Activated T-cell treated with anti-CD3 and anti-CD28 coated beads, Interleukin-2, amount 50 U/mL, for 72 hours (primary cell): ENCODE measurements at places on chromosomes 7 and 10. TPM values are rescaled to one million over a fixed set of nuclear protein-coding genes. Genes with fewer than 3 reads are reported as not detected.

DNA sequence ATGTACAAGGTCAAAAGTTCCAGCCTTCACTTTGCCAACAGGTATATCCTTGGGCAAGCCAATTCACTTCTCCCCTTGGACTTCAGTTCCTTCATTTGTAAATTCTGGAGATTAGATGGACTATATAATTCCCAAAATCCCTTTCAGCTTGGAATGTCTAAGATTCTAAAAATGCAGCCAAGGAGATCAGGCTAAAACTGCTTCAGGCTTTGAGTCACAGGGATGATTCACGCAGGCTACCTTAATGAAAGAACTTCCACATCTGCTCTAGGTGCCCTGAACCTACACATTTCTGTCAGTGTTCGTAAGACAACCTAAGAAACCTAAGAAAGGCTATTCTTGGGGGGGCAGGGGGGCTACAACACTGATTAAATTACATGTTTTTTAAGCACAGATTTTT lies 7.1 kb downstream of the CPVL start:
- DNase-seq = no peak
- no peaks in the 10 kb centered on the region for H3K4me1 ChIP-seq
- no peak overlapping the region for H3K27ac ChIP-seq
- H3K36me3 ChIP-seq = no peaks in the 10 kb centered on the region
- H3K4me3 ChIP-seq = no peak overlapping the region

DNA sequence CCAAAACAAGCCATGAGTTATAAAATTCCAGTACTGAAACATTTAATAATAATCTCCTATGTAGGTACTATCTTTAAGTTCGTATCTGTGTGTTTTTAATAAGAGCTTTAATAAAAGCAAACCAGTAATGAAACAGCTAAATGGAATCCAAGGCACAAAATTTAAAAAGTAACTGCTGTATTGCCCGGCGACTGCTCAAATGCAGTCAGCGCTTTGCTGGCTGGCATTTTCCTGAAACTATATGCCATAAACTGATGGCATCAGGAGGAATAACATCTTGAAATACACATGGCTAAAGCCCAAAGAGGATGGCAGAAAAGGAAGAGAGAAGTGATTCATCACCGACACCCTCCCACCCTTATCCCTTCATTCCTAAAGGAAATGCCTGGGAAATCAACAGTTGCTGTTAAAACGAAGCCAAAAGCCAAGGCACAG lies 133.1 kb downstream of the CUBN start:
- peaks cover 9% of the 10 kb centered on the region for H3K27me3 ChIP-seq
- H3K36me3 ChIP-seq = no peaks in the 10 kb centered on the region
- no peak for DNase-seq
- H3K27ac ChIP-seq = peak overlapping the region; percentile 31

Gene ANKRD22
- total RNA-seq = 0.24 TPM

GRCh38 chr7:27198871-27199801 lies 755 bp downstream of the HOXA13 start:
- H3K4me3 ChIP-seq = peak overlapping the region; percentile 74
- peak overlapping the region; percentile 81 for H3K27ac ChIP-seq
- no peak for DNase-seq
- no peaks in the 10 kb centered on the region for H3K36me3 ChIP-seq
- peaks cover 86% of the 10 kb centered on the region for H3K27me3 ChIP-seq
- peaks cover 34% of the 10 kb centered on the region for H3K4me1 ChIP-seq

Gene APBB1IP
- 44.1 TPM for total RNA-seq

GRCh38 chr10:71849461-71849908 lies 1.6 kb downstream of the PSAP start:
- H3K27ac ChIP-seq = no peak overlapping the region
- peaks cover 58% of the 10 kb centered on the region for H3K4me1 ChIP-seq
- H3K27me3 ChIP-seq = no peaks in the 10 kb centered on the region
- no peaks in the 10 kb centered on the region for H3K36me3 ChIP-seq
- DNase-seq = no peak

- no peaks in the 10 kb centered on the region for H3K4me1 ChIP-seq
- no peak overlapping the region for H3K4me3 ChIP-seq
- no peak for DNase-seq
- H3K27me3 ChIP-seq = no peaks in the 10 kb centered on the region
These were observed 148.1 kb downstream of the SLC25A13 start for GRCh38 chr7:96173781-96174180.

Gene SCART1
- total RNA-seq = 3.3 TPM

Gene MYPN
- total RNA-seq = not detected

- H3K27ac ChIP-seq = no peak overlapping the region
- no peak for DNase-seq
- no peaks in the 10 kb centered on the region for H3K4me1 ChIP-seq
- H3K4me3 ChIP-seq = no peak overlapping the region
- H3K27me3 ChIP-seq = no peaks in the 10 kb centered on the region
These were observed 59.9 kb downstream of the SUGCT start for GRCh38 chr7:40194745-40195144.

DNA sequence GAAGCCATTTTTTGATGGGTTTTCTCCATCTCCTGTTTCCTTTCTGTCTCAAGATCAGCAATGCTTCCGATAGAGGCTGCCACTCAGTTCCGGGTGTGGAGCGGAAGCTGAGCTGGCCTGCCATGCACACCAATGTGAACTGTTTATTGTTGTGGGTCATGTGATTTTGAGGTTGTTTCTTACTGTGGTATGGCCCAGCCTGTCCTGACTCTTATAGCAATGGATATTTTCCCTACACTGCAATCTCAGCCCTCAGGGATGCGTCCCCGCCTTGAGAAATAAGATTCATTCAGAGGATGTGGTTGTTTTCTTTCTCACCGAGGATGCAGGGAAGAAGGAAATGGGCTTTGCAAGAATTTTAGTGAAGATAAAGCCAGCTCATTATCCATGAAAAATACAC lies 134.7 kb downstream of the PFKFB3 start:
- H3K4me1 ChIP-seq = peaks cover 7% of the 10 kb centered on the region
- no peaks in the 10 kb centered on the region for H3K27me3 ChIP-seq
- no peak for DNase-seq
- H3K36me3 ChIP-seq = peaks cover 21% of the 10 kb centered on the region
- no peak overlapping the region for H3K27ac ChIP-seq
- no peak overlapping the region for H3K4me3 ChIP-seq

Gene CCZ1
- 157 TPM for total RNA-seq

Gene TCTN3
- 37.6 TPM for total RNA-seq

GRCh38 chr7:1810961-1811849 lies 141.1 kb downstream of the ELFN1 start:
- H3K27me3 ChIP-seq = no peaks in the 10 kb centered on the region
- no peak for DNase-seq
- no peaks in the 10 kb centered on the region for H3K4me1 ChIP-seq
- no peak overlapping the region for H3K4me3 ChIP-seq

DNA sequence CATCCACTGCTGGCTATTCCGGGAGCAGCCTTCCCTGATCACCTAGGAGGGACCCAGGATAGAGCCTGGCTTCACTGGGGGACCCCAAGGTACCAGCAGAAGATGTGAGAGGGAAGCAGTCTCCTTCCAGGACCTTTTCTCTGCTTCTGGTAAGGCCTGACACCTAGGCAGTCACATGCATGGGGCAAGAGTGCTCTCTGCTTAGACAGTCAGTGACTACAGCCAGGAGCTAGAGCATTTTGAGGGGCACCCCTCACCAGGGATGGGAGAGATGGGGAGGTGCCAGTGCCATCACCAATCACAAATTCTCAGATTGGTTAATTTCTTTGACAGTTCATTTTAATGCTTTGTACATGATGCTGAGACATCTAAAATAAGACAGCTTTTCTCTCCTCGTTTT lies 13.9 kb upstream of the ADO start:
- H3K36me3 ChIP-seq = peaks cover 2% of the 10 kb centered on the region
- peaks cover 33% of the 10 kb centered on the region for H3K27me3 ChIP-seq
- H3K4me3 ChIP-seq = no peak overlapping the region

GRCh38 chr7:47671358-47671757 lies 89.4 kb upstream of the TNS3 start:
- no peaks in the 10 kb centered on the region for H3K36me3 ChIP-seq
- H3K27ac ChIP-seq = no peak overlapping the region
- no peak overlapping the region for H3K4me3 ChIP-seq
- no peak for DNase-seq
- no peaks in the 10 kb centered on the region for H3K27me3 ChIP-seq

Gene NUTM2A
- 0.19 TPM for total RNA-seq

Gene ZP3
- 11.8 TPM for total RNA-seq

DNA sequence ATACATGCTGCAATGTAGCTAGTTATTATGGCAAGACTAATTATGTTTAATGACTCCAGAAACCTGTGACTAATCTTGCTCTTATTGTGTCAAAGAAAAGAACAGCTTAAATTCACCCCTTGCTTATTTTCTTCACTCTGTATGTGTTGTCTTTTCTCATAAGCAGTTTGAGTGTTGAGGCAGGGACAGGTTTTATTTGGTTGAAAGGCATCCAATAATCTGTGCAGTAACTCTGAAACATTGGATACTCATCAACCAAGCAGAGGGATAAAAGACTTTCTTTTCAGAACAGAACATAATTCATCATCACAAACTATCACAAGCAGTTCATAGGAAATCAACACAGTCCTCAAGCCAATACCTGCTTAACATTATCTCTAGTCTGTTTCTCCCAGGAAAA lies 797.6 kb upstream of the MBL2 start:
- no peaks in the 10 kb centered on the region for H3K27me3 ChIP-seq
- H3K27ac ChIP-seq = no peak overlapping the region
- H3K36me3 ChIP-seq = no peaks in the 10 kb centered on the region
- DNase-seq = no peak

DNA sequence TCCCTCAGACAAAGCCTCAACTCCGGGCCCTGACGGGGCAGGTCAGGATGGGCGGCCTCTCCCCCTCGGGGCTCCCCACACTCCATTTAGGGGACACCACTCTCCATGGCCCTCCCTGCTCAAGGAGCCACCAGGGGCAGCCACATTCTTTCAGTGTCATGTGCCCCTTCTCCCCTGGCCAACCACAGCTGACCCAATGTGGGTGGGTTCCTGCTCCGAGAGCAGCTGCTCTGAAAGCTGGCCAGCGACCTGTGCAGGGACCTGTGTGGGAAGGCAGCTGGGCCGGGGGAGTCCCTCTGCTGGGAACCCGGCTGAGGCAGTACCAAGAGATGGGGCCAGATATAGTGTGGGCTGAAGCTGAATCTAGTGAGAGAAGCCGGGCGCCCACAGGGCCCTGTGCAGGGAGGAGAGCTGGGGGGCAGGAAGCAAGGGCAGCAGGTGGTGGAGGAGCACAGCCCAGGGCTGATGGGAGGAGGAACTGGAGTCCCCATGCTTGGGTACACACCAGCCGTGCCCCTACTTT lies 40.6 kb upstream of the NPFFR1 start:
- H3K27me3 ChIP-seq = no peaks in the 10 kb centered on the region
- H3K4me1 ChIP-seq = peaks cover 13% of the 10 kb centered on the region
- DNase-seq = no peak
- no peaks in the 10 kb centered on the region for H3K36me3 ChIP-seq

GRCh38 chr10:112906945-112907344 lies 43.1 kb upstream of the TCF7L2 start:
- no peak overlapping the region for H3K27ac ChIP-seq
- peaks cover 10% of the 10 kb centered on the region for H3K27me3 ChIP-seq
- DNase-seq = no peak
- no peak overlapping the region for H3K4me3 ChIP-seq
- H3K4me1 ChIP-seq = no peaks in the 10 kb centered on the region
- no peaks in the 10 kb centered on the region for H3K36me3 ChIP-seq

Gene ABCB4
- 0.07 TPM for total RNA-seq

Gene AZGP1
- not detected for total RNA-seq

DNA sequence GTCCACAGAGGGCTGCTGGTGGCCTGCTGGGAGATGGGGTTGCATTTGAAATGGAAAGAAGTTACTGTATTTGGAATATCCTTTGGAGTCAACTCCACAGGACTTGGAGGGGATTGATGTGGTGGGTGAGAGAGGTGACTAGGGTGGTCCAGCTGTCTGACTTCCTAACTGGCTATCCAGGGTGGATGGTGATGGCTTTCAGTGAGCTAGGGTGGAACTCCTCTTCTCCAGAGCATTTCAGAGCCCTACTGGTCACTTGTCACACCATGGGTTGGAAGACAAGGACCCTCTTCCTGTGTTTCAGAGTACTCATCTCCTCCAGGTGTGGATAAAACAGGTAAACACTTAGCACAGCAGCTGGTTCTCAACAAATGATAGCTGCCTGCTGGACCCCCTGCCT lies 3.3 kb upstream of the ADAMTS14 start:
- H3K36me3 ChIP-seq = no peaks in the 10 kb centered on the region

Gene HOXA7
- not detected for total RNA-seq

GRCh38 chr7:3217166-3217565 lies 83.9 kb upstream of the SDK1 start:
- peaks cover 12% of the 10 kb centered on the region for H3K4me1 ChIP-seq
- H3K27ac ChIP-seq = no peak overlapping the region
- DNase-seq = no peak
- H3K4me3 ChIP-seq = no peak overlapping the region
- H3K27me3 ChIP-seq = peaks cover 24% of the 10 kb centered on the region

GRCh38 chr10:61840403-61840802 lies 61.1 kb upstream of the ARID5B start:
- no peak overlapping the region for H3K4me3 ChIP-seq
- peaks cover 28% of the 10 kb centered on the region for H3K4me1 ChIP-seq
- H3K27me3 ChIP-seq = no peaks in the 10 kb centered on the region
- H3K27ac ChIP-seq = no peak overlapping the region
- no peaks in the 10 kb centered on the region for H3K36me3 ChIP-seq
- DNase-seq = no peak

DNA sequence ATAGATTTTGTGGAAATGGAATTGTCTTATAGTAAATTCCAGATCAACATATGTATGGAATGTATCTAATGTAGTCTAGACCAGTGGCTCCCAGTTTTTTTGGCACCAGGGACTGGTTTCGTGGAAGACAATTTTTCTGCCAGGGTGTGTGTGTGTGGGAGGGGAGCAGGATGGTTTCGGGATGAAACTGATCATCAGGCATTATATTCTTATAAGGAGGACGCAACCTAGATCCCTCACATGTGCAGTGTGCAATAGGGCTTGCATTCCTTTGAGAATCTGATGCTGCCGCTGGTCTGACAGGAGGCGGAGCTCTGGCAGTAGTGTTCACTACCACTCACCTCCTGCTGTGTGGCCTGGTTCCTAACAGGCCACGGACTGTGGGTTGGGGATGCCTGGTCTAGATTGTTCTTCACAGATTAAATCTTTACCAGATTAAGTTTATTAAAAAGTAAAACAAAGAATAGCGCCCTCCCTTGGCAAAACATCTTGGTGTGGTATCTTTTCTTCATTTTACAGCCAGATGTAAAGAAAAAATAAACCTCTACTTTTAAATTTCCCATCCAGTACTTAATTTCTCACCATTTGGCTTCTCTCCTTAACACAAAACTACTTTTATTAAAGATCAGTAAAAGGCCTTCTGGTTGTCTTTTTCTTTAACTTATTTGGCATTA lies 48.4 kb downstream of the SEPTIN7 start:
- H3K27ac ChIP-seq = no peak overlapping the region
- peaks cover 2% of the 10 kb centered on the region for H3K36me3 ChIP-seq
- no peaks in the 10 kb centered on the region for H3K27me3 ChIP-seq
- no peak for DNase-seq
- H3K4me1 ChIP-seq = peaks cover 22% of the 10 kb centered on the region

Gene THSD7A
- total RNA-seq = not detected

- H3K27me3 ChIP-seq = peaks cover 8% of the 10 kb centered on the region
- no peak overlapping the region for H3K4me3 ChIP-seq
- H3K27ac ChIP-seq = no peak overlapping the region
- H3K4me1 ChIP-seq = no peaks in the 10 kb centered on the region
- no peaks in the 10 kb centered on the region for H3K36me3 ChIP-seq
- DNase-seq = no peak
These were observed 278.7 kb upstream of the PODXL start for GRCh38 chr7:131835141-131835540.

- no peaks in the 10 kb centered on the region for H3K27me3 ChIP-seq
- H3K4me3 ChIP-seq = no peak overlapping the region
- H3K4me1 ChIP-seq = no peaks in the 10 kb centered on the region
- DNase-seq = no peak
- no peaks in the 10 kb centered on the region for H3K36me3 ChIP-seq
- peak overlapping the region; percentile 69 for H3K27ac ChIP-seq
These were observed 178.8 kb downstream of the ELFN1 start for GRCh38 chr7:1848911-1849311.
